HCT116 (cell line): ENCODE measurements at places on chromosomes 11 and 22.

DNA sequence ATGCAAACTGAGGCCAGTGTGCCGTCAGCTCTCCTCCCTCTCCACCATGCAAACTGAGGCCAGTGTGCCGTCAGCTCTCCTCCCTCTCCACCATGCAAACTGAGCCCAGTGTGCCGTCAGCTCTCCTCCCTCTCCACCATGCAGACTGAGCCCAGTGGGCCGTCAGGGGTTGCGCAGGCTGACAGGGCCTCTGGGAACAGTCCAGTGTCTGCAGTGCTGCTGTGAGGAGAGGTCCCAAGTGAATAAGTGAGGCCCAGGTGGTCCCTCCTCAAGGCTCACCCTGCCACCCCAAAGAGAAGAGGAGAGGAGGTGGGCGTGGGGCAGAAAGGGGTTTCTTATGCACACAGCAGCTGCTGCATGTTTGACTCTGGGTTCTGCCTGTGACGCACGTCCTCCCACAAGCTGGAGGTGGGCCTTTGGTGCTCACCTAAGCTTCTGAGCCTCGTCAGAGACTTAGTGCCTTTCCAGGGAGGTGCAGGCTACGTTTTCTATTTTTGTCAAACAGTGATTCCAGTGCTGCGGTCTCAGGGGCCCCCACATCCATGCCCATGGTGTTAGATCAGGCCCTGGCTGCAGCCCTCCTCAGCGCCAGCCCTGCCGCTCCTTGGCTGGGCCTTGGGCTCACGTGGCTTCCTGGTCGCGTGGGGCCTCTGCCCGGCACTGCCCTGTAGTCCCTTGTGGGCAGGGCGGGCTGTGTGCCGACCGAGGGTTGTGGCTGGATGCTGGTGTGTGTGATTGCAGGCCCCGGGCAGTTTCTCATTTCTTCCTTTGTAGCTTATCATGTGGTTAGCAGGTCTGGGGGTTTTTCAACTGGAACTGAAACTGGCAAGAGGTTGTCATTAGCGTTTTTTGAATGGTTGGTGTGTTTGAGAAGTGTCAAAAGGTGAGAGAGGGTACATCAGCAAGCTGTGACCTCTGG lies 7.1 kb downstream of the TPCN2 start:
- DNase-seq, result no peak

DNA sequence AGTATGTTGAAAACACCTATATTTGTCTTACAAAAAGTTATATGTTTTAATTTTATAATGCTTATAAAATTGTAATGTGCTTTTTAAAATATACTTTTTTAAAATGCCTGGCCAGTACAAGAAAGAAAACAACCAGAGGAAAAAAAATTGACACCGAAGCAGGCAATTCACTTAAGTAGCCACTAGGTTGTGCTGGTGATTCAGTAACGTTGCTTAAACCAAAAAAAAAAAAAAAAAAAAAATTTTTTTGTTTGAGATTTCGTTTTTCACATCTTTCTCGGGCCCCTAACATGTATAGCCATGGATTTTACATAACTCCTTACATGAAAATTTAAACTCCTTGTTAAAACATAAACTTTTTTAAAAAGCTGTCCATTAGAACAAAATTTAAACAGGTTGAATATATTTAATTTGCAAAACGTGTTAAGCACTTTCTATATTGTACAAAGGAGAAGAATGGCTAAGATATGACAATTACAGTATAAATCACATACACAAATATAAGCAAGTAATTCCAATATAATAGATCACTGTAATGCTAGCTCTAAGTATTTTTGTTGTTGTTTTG lies 9.2 kb downstream of the OR8B4 start:
- DNase-seq, result peak; percentile 46

GRCh38 chr11:117691218-117691514 lies 105.8 kb downstream of the DSCAML1 start:
- DNase-seq, result no peak

- no peak for DNase-seq
Measured at GRCh38 chr22:44380756-44381486, 68.2 kb upstream of the SHISAL1 start.

DNA sequence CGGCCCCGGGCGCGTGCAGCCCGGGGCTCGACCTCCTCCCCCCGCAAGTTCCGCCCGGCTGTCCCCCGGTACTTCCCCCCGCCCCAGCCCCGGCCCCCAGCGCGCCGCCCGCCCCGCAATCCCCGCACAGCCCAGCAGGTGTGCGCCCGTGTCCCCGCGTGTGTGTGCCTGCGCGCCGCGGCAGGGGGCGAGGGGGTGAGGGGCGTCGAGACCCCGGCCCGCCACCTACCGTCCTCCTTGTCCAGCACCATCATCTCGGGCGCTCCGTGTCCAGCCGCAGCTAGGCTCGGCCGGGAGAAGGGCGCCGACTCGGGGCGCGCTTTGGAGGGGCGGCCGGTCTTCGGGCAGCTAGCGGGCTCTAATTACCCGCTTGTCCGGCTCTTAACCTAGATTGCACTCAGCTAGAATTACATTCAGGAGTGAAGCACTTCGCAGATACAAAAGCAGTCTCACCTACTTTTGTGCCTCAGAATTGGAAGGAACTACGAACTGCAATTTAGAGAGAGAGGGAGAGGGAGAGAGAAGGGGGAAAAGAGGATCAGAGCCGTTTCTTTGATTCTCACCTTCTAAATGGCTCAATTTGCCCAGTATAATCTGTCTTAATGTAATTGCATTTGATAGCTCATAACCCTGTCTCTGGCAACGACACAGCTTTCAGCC lies 439 bp downstream of the LMO1 start:
- no peak for DNase-seq

GRCh38 chr11:46674463-46675287 lies 25.7 kb downstream of the ARHGAP1 start:
- no peak for DNase-seq

GRCh38 chr11:60786811-60787567 lies 1.9 kb downstream of the MS4A10 start:
- DNase-seq, result no peak

- no peak for DNase-seq
Measured at GRCh38 chr11:1333091-1333772, 23.8 kb upstream of the TOLLIP start.

DNA sequence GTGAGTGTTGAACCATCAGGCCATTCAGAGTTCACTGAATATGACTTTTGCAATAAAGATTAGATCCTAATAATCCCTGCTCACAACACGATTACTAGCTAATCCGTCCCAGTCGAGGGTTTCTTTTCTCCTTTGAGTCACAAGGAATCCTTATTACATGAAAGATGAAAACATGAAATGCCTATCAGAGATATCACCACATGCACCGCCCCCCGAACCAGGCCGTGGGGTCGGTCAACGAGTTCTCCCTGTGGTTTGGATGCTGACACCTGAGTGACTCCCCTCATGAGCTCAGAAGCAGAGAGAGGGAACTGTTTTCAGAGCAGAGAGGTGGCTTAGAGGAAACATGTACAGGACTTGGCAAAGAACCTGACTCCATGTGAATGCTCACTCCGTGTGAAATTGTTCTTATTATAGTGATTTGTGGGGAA lies 263.3 kb downstream of the ETS1 start:
- DNase-seq, result no peak

DNA sequence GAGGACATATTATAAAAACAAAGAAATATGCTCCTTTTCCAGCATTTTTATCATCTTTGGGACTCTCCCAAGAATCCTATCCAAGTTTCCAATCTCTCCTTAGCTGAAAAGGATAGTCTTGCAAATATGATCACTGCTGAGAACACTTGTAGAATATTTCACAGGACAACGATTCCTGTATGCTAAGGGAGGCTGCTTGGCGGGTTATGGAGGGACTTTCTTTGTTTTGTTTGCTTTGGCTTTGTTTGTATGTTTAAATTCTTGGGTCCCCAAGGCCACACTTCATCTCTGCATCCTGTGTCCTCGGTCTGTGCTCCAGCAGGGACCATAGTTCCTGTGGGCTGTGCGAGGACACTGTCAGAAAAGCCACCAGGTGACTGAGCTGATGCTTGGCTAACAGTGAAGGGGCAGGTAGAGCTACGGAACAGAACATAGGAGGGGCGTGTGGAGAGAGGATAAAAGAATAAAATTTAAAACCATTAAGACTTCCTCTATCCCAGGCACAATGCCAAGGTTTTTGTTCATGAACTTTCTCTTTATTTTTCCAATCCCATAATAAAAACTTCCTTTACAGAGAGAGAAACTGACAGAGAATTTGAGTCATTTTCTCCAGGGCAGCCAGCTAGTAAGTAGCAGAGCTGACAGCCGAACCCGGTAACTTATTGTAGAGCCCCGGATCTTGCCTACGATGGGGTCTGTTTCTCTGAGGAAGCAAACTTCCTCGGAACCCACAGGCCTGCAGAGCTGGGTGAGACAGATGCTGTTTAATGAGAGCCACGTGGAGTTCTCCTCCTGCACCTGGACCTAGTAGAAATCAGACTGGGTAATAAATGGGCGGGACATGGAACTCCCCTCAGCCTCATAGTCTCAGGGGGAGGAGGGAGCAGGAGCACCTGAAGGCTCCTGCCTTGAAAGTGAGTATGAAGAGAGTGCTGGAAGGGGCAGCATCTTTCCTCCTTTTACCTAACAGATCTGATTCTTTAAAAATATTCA lies at the start of gene IZUMO1R:
Gene IZUMO1R (plus strand): TSS at position 615 of the 993 bp plus-strand sequence. CDS start 1,057 bp downstream, outside the sequence.
- DNase-seq, result no peak

DNA sequence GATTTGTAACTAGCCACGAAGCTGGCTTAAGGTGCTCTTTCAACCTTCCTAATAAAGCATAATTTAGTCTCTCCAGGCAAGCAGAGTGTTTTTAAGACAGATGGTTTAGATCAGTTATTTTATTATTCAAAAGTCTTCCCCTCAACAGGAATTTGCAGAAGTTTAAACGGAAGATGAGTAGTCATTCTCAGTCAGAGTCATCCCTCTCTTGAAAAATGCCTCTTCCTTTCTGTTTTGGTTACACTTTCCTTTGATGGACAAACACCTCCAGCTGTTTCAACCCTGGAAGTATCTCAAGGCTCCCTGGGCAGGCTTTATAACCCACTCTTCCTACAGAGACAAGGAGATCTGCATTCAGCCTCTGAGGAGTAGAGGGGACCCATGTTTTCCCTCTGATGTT lies 60.3 kb upstream of the POU2AF2 start:
- DNase-seq, result no peak

- no peak for DNase-seq
Measured at GRCh38 chr11:9158898-9159391, 67.5 kb upstream of the SCUBE2 start.

GRCh38 chr11:12073886-12074285 lies 36.5 kb upstream of the MICAL2 start:
- DNase-seq, result no peak

DNA sequence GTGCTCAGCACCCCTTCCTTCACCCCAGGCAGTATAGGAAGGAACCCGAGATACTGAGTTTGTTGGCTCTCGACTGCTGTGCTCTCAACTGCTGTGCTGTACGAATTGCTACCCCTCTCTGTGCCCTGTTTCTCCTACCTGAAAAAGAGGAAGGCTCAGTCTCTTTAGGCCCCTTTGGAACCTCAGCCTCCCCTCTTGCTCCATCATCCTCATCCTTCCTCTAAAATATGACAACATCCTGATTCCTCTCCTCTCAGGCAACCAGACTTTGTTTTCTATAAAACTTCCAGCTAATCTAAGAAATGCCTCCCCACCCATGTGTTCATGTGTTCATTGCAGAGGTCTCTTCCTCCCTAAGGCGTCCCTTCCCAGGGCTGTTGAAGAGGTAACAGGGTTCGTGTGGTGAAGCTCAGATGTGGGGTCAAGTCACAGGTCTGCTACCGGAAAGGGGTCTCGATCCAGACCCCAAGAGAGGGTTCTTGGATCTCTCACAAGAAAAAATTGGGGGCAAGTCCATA lies 35.5 kb upstream of the CD82 start:
- no peak for DNase-seq

GRCh38 chr22:17774926-17775685 lies 837 bp upstream of the BID start:
- no peak for DNase-seq

DNA sequence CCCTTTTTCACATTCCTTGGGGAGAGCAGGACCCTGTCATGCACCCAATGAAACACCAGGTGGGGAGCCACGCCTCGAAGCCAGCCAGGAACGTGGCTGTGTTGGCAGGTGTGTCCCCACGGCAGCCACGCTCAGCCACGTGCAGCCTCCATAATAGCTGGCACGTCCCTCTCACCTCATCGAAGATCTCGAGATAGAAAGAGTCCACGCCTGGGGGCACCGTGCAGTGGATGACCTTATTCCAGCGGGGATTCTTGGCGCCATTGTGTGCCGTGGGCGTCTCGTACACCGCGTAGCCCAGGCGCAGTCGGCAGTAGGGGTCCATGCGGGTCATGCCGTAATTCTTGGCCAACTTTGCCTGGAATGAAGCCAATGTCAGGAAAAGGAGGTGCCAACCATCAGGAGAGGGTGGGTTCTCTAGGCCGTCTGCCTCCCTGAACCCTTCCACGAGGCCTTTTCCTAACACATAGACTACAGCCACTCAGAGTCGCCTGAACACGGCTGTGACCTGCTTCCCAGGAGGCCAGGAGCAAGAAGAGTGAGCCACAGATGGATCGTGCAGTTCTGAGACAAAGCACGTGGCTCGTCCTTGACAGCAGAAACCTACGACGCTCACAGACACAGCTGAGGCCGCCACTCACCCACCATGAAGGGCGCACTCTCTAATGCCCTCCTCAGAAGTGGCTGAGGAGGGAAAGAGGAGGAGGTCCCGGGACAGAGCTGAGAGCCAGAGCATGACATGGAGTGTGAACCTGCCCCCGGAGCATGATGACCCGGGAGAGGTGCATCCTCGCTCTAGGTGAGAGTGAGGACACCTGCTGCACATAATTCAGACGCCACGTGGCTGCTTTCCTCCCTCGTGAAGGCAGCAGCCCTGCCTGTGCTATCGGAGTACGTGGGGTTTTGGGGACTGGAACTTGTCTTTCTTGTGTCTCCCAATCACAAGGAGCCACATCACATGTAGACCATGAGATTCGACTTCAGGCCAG lies 19.1 kb downstream of the TOLLIP start:
- DNase-seq, result no peak

GRCh38 chr11:121431820-121432526 lies 20.1 kb upstream of the SORL1 start:
- DNase-seq, result no peak

DNA sequence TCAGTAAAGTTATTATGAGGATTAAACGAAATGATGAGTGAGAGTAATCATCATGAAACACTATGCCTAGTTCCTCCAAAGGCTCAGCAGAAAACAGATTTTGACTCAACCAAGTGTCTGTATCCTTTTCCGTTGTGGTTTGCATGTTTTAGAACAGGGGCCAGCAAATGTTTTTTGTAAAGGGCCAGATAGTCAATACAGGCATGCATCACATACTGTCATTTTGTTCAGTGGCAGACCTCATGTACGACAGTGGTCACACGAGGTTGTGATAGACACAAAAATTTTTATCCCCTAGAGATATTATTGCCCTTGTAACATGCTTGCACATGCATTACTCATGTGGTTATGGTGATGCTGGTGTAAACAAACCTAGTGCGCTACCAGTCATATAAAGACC lies 81.9 kb upstream of the SLC25A18 start:
- no peak for DNase-seq

- no peak for DNase-seq
Measured at GRCh38 chr22:44335066-44335839, 22.5 kb upstream of the SHISAL1 start.

GRCh38 chr11:132551016-132551415 lies 981.3 kb downstream of the OPCML start:
- DNase-seq, result no peak
